Immature natural killer cell (primary cell): ENCODE measurements at places on chromosomes 7 and 10.

DNA sequence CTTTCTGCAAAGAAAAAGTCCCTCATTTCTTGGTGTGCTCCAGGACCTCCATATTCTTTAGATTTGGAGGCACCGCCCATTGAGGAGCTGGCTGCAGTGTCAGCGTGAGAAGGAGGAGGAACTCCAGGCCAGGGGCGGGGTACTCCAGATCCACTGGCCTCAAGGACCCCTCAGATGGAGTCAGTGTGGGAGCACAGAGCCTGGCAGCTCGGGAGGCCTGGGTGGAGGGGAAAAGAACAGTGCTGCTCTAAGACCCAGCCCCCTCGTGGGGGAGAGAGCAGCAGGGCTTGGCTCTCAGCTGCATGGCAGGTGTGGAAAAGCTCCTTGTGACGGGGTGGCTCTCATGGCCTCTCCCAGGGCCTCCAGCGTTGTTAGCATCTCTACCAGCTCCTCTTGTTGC is 70.5 kb downstream of the ITGB1 start:
- DNase-seq: no peak

DNA sequence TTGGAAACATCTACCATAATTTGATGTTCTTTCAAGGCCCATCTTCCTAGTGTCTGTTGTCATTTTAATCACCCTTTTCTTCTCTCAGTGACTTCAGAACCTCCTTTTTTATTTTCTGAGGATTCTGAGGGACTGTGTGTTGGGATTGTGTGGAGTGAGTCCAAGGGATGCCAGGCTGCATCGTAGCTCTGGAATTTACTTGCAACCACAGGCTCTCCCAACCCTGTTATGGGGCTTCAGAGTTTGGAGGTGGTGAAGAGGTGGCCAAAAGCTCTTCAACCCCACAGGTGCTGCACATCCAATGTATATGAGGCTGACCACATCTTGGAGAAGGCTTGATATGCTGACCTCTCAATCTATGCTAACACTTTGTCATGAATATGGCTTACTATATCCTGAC is 79.5 kb upstream of the GPR141 start:
- DNase-seq: no peak

GRCh38 chr10:33963729-33964128 is 629.3 kb upstream of the NRP1 start:
- no peak for DNase-seq

- DNase-seq: no peak
Observed at GRCh38 chr10:93475227-93475626, 6.9 kb downstream of the MYOF start.

DNA sequence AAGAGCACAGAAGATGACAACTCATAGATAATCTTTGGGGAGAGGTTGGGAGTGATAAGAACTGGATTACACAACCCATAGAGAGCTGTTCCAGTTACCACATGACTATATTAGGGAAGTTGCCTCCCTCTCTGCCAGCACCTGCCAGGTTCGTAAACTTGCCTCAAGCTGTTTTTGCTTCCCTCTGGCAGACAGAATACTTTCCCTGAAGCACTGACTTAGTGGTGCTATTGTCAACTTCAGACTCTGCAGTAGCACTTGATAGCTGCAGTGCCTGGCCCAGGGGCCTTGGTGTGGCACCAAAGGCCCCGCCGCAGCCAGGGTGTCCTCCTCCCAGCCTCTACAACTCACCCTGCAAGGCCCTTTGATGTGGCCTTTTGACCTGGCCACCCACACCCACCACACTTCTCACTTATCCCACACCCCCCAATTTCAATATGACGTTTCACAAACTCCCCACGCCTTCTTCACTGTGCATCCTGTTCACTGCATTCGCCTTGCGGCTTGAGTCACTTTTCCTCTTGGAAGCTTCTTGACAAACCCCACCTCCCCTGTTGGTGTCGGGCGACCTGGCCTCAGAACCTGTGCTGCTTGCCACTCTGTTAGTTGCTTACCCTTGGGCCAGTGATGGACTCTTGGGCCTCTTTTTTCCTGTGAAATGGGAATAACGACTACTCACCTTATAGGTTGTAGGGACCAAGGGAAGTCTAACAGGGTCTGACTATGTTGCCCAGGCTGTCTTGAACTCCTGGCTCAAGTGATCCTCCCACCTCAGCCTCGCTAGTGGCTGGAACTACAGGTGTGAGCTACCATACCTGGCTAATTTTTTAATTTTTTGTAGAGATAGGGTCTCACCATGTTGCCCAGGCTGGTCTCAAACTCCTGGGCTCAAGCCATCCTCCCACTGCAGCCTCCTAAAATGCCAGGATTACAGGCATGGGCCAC is 50.2 kb upstream of the PODXL start:
- DNase-seq: peak; percentile 80

DNA sequence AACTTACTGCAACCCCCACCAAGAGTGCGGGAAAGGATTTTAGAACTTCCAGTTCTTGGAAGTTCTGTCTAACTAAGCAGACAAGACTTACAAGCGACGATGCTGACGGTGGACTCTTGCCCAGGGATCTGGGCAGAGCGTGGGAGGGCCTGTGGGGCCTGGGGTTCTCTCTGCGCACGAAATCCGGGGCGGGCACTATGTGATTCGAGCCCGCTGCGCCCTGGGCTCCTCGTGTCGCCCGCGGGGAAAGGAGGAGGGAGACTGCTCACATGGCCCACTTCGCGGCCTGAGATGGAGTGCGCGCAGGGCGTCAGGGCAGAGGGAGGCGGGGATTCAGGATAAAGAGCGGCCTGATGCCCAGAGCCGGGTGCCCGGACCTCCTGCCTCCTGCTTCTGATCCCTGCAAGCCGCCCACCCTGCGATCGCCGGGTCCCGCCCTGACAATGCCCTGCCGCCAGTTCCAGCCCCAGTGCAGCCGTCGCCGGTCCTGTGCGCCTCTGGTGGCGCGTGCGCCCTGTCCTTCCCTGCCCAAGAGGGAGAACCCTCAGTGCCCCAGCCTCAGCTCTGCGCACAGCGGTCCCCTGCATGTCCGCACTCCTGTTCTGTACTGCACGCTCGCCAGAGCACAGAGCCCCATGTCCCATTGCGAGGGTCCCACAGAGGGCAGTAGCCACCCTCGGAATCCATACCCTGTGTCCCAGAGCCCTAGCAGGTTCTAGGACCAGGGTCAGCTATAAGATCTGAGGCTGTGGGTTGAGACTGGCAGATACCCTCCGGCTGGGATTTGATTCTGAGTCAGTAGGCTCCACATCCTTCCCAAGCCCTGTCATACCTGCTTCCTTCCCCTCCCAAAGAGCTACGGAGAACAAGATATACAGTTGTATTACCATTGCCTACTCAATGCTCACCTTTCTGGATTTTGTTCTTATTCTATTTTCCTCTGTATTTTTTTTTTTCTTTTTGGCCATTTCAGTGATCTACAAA is 99.4 kb upstream of the TMEM106B start:
- no peak for DNase-seq
